Lower lobe of right lung (tissue), 2 donors: ENCODE measurements at places on chromosomes 6 and 20.

GRCh38 chr6:20814494-20814893 is 280.2 kb downstream of the CDKAL1 start:
- H3K36me3 ChIP-seq = no peaks in the 10 kb centered on the region
- no peaks in the 10 kb centered on the region for H3K4me1 ChIP-seq
- H3K27ac ChIP-seq = no peak overlapping the region
- no peak for DNase-seq
- H3K27me3 ChIP-seq = no peaks in the 10 kb centered on the region
- H3K4me3 ChIP-seq = no peak overlapping the region

DNA sequence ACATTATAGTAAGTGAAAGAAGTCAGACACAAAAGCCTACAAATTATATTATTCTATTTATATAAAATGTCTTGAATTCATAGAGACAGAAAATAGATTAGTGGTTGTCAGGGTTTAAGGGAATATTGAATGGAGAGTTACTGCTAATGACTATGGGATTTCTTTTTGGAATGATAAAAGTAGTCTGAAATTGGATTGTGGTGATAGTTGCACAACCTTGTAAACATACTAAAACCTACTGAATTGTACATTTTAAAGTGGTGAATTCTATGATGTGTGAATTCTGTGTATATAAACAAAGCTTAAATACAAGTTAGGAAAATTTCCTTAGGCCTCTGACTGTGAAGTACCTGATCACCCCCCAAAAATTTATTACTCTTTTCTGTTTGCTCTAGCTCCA is 343.1 kb downstream of the TFAP2B start:
- no peak overlapping the region for H3K27ac ChIP-seq
- DNase-seq = no peak
- H3K4me3 ChIP-seq = no peak overlapping the region
- H3K36me3 ChIP-seq = no peaks in the 10 kb centered on the region

DNA sequence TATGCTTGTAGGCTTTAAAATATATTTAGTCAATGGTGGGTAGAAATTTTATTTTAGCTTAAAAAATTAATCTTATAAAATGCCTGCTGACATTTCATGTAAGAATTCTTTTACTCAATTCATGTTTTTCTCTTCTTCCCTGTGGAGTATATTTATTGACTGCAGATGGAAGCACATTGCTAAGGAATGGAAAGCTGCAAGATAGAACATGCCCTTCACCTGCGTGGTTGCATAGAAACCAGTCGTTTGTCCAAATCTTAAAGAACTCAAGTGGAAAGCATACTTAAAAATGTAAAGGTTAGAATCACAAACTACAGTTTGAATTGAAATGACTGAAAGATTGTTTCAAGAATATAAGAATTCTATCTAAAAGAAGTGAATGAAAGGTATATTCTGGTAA is 30.7 kb downstream of the C6orf163 start:
- no peak overlapping the region for H3K4me3 ChIP-seq
- no peak for DNase-seq
- no peaks in the 10 kb centered on the region for H3K27me3 ChIP-seq
- H3K36me3 ChIP-seq = no peaks in the 10 kb centered on the region

DNA sequence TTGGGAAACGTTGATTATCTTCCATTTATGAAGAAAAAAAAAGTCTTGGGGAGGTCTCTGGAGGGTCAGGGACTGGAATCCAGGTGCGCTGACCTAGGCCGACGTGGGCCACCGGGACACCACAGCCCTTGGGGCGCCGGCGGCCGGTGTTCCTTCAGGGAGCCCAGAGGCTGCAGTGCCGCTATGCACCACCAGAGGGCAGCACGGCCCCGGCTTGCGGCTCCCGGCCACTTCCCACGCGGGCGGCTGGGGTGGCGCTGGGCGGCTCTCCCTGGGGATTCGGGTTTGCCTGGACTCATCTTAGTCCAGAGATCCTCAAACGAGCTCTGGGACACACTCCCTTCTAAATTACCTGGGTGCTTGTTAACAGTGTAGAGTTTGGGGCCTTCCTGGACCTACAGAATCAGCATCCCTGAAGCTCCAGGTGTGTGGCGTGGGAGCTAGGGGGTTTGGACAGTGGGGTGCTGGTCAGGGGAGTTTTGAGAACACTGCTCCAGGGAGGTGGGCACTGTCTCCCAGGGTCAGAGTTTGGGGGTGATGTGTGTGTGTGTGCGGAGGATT is 23.0 kb upstream of the GTSF1L start:
- H3K27ac ChIP-seq = no peak overlapping the region
- DNase-seq = peak; percentile 89
- H3K36me3 ChIP-seq = no peaks in the 10 kb centered on the region
- peaks cover 23% of the 10 kb centered on the region for H3K27me3 ChIP-seq
- no peak overlapping the region for H3K4me3 ChIP-seq

DNA sequence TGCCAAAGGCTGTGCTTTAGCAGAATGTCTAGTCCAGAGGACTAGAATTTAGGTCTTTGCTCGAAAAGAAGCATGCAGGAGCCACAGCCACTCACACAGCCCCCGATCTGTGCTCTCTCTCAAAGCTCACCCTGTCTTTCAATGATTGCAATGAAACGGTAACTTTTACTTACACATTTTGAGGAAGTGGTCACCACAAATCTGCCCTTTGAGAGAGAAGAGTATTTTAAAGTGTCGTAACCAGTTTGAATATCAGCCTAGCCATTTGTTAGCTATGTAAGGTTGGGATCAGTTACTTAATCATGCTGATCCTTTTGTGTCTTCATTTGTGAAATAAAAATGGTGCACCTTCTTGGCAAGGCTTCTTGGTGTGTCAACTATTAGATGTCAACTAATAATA is 209.0 kb downstream of the TFAP2A start:
- no peaks in the 10 kb centered on the region for H3K36me3 ChIP-seq
- no peak for DNase-seq
- H3K4me3 ChIP-seq = no peak overlapping the region
- no peaks in the 10 kb centered on the region for H3K27me3 ChIP-seq
